T1000 (cell line): ENCODE measurements at places on chromosomes 1 and 21.

DNA sequence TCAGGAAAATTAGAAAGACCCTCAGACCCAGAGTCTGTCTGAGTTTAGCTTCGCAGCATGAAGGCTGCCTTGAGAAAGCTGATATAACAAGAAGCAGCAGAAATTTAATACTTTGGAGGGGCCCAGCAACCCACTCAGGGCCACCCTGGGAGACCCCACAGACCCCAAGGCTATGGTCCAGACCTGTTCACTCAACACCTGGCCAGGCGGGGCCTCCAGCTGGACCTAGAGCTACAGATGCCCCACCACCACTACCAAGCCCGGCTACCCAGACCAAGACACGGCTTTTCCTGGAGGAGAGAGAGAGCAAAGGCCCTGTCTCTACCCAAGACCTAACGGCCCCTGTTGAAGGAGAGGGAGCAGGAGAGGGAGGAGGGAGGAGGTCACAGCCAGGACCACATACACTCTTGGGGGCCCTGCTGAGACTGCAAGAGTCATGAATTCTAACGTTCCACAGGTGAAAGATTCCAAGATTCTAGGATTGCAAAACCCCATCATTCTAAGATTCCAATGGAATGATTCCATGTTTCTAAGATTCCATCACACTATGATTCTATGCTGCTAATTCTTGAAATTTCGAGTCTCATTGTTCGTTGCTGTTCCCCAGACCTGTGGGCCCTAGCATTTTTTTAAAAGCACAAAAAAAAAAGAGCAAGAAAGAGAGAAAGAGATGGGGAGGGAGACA is 53.2 kb downstream of the LACTBL1 start:
- DNase-seq = no peak

GRCh38 chr1:26142159-26142558 is 16.7 kb upstream of the FAM110D start:
- DNase-seq = no peak

DNA sequence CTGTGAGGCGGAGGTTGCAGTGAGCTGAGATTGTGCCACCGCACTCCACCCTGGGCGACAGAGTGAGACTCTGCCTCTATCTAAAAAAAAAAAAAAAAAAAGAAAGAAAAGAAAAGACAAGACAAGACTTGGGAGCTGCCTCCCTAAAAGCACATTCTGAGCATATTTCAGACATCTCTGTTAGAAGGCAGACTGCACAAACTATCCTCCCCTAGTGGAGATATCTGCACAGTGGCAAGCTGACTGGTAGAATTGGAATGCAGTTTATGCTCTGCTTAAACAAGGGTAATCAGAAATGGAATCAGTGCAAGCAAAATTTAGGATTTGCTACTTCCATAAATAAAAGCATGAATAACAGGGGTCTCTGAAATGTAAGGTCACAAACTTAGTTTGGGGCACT is 31.8 kb downstream of the GNG4 start:
- DNase-seq = no peak

- DNase-seq = no peak
These were observed 49.1 kb upstream of the GNG12 start for GRCh38 chr1:67882196-67882958.

DNA sequence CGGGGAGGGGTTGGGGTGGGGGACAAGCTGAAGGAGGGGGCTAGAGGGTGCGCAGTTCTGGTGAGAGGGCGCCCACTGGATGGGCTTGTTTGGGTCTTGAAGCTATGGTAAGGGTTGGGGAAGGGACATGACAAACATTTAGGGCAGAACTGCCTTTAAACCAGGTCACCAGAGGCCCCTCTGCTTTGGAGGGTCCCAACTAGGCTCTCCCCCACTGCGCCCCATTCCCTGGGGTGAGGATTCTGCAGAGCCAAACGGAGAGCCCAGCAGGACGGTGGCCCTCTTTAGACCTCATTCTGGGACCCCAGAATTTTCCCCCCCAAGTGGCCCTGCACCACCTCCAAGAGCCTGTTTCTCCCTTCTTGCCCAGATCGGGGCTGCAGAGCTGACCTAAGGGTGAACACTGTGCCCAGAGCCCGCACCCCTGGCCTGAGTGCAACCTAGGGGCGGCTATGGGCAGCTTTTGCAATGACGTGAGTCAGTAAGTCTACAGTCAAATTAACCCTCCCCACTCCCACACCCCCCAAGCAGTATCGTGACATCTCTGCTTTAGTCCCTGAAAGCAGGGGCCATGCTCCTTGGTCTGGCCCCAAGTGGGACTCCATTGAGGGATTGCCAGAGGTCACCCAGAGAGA is 593.8 kb downstream of the MATN1 start:
- DNase-seq = no peak
